ENCODE measurements at places on chromosomes 3 and 15. TPM values are rescaled to one million over a fixed set of nuclear protein-coding genes. Genes with fewer than 3 reads are reported as not detected.

The PCOLCE2 gene
- polyA plus RNA-seq = 59.0 TPM

The ZNF385D gene
- 1.4 TPM for polyA plus RNA-seq

The TRPC1 gene
- 3.2 TPM for polyA plus RNA-seq

The CLDN18 gene
- polyA plus RNA-seq = not detected

The NOX5 gene
- polyA plus RNA-seq = 0.19 TPM

GRCh38 chr3:128814519-128815317 is 64.7 kb upstream of the ACAD9 start:
- DNase-seq = no peak

GRCh38 chr3:49757197-49757596 is 29.1 kb downstream of the IP6K1 start:
- DNase-seq = no peak

- DNase-seq = no peak
These were observed 64.8 kb upstream of the SGO1 start for GRCh38 chr3:20250786-20251185.

DNA sequence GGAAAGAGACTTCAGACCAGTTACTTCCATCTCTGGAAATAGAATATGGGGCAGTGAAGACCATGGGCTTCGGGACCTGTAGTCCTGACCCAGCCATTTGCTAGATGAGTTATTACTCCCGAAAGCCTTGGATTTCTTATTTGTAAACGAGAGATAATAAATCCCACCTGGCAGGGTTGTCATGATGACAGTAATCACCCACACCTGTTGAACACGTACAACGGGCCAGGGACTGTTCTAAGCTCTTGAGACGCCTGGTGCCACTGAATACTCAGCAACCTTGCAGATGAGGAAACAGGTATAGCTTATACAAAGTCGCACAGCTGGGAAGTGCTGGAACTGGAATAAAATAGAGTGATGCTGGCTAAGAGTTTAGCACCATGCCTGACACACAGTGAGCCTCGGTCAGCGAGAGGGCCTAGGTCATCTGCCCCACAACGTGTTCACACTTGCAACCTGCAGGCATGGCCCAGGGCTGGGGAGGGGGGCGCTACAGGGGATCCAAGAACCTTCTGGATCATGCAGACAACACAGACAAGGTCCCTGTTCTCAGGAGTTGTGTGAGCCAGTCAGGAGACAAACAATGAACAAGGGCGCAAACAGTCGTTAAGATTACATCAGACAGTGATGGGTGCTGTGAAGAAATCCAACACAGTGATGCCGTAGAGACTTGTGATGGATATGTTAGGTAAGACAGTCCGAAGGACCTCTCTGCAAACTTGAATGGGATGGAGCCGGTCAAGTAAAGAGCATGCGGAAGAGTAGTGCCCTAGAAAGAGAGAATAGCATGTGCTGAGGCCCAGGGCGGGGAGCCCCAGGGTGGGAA is 89.2 kb downstream of the CORO2B start:
- peak; percentile 28 for DNase-seq

- no peak for DNase-seq
These were observed 2.9 kb upstream of the RPS17 start for GRCh38 chr15:82543160-82543559.

GRCh38 chr3:52614689-52615088 is 71.0 kb downstream of the PBRM1 start:
- no peak for DNase-seq

GRCh38 chr3:186209810-186210752 is 101.2 kb upstream of the ETV5 start:
- peak; percentile 57 for DNase-seq

DNA sequence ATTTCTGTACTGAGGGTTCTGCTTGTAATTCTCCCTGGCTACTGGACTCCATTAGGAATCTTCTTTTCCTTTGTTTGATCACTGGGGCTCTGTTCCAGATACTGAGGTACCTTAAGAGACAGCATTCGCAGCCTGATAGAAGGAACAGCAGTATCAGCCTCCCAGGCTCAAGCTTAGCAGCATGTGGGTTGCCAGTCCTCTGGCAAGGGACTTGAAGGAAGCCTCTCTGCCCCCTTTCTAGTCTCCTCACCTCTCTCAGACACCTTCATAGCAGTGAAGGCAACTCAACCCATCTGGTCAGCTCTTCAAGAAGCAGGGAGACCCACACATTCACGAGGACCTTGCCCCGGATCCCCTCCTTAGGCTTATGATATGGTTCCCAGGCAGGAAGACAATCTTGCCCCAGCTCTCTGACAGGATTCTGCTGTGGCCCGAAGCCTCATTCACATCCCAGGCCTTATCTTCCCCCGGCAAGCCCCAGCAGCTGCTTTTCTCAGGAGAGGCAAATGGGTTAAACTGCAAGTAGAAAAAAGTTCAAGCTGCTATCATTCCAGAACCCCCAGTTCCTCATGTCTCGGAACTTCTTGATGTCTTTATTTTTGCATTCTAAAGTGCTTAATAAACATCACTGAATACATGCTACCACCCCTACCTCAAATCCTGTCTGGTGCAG is 153.1 kb downstream of the LIPC start:
- no peak for DNase-seq

GRCh38 chr3:144312702-144313101 is 341.1 kb downstream of the DIPK2A start:
- DNase-seq = no peak

DNA sequence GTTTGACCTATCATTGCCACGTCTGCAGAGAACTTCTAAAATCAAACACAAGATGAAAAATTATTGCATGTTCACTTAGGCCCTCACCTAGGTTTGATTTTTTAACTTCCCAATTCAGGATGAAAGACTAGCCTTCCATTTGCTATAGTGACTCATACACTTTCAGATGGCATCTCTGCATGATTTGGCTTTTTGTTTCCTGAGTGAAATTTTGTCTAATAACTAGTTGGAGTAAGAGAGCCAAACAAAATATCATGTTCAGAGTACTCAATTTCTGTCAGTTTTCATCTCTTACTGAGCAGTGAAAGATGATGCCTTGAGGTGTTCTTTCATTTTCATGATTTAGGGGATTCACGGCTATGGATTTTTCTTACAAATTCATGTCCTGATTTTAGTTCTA is 122.9 kb downstream of the NSUN3 start:
- no peak for DNase-seq

DNA sequence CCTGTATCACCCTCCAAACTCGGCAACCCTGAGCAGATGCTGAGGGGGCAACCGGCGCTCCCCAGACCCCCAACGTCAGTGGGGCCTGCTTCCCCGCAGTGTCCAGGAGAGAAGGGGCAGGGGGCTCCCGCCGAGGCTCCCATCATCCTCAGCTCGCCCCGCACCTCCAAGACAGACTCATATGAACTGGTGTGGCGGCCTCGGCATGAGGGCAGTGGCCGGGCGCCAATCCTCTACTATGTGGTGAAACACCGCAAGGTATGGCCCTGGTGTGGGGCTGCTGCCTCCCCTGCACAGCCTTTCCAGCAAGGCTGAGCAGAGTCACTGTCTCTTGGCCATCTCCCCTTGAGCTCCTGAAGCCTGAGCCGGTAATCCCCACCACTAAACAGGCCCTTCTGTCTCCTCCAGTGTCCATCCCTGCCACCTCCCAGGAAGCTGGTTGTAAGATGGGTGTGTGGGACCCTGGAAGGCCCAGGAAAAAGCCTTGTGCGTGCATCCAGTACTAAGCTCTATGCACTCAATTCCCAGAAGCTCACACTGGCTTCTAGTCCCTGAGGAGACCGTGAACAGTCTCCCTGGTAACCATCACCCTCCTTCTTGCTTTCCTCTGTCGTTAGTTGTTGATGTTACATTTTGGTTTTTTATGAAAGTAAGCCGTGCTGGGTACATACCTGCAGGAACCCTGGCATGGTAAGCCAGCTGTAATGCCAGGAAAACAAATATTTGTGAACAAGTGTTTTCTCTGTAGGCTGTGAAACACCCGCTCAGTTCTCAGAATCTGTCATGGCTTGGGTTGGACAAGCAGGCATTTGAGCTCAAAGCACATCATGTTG is 63.3 kb downstream of the BOC start:
- DNase-seq = no peak

GRCh38 chr15:95556866-95557225 is 773.7 kb upstream of the NR2F2 start:
- no peak for DNase-seq

All from kidney (tissue), 22 donors.